ENCODE measurements at places on chromosomes 11 and 22.

DNA sequence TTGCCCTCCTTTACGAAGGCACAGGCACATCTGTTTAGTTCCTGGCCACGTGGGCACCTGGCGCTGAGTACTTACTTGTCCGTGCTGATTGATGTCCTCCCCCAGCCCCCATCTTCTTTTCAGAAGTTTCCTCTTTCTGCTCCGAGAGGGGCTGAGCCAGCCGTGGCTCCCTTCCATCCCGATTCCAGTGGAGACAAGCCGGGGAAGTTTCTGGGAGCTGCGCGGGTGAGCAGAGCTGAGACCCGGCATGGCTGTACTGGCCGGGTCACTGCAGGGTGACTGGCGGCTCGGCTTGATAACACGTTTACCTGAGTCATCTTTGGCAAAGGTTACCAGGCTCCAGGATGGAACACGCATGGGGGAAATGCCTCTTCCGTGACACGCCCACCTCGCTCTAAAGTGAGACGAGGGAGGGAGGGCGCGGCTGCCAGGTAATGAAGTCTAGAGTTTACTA, 45.4 kb upstream of the ATXN10 start:
- no peak for DNase-seq

- no peak for DNase-seq
Observed at GRCh38 chr11:119993722-119994121, 144.2 kb downstream of the TRIM29 start.

GRCh38 chr11:69014898-69015549, 2.0 kb upstream of the MRGPRF start:
- no peak for DNase-seq

DNA sequence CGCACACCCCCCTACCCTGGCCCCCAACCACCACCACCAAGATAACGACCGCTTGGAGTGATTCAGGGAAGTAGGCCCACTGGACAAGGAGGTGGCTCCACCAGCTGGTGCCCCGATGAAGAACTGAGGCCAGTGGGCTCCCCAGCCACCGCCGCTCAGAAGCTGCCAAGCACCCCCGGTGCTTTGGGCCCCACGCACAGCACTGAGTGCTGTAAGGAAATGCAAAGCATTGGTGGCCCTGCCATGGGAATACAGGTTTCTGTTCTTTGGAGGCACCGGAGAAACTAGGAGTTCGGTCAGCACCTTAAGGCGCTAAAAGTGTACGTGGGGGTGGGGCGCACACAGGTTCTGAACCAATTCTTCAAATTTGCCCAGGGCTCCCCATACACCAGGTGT, 664 bp upstream of the PRSS23 start:
- DNase-seq: no peak

GRCh38 chr22:19130959-19131684, at the start of gene TSSK2:
TSSK2 (plus strand) TSS chr22:19131308; CDS start chr22:19131400, 92 bp downstream.
- no peak for DNase-seq

All from epithelial cell of proximal tubule (primary cell).